ENCODE measurements at places on chromosomes 12 and 14. TPM values are rescaled to one million over a fixed set of nuclear protein-coding genes. Genes with fewer than 3 reads are reported as not detected.
A peak's percentile ranks its signal among the peaks of the same experiment; 100 is the strongest.

DNA sequence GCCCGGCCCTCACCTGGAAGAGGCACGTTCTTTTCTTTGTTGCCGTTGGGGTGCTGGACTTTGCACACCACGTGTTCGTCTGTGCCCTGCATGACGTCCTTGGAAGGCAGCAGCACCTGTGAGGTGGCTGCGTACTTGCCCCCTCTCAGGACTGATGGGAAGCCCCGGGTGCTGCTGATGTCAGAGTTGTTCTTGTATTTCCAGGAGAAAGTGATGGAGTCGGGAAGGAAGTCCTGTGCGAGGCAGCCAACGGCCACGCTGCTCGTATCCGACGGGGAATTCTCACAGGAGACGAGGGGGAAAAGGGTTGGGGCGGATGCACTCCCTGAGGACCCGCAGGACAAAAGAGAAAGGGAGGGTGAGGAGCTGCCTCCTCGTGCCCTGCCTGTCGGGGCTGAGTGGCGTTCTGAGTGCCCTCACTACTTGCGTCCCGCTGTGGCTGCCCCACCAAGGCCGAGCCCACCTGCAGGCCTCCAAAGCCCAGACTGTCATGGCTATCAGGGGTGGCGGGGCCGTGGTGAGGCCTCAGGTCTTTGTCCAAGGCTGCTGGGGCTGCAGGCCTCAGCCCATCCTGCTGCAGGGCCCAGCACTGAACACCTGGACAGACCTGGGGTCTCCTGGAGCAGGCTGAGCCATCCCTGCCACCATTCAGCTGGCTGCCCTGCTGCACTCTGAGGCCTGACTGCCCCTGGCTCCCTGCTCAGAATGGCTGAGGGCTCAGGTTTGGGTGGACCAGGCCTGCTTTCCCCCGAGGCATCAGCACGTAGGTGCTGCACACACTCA is 329.7 kb downstream of the TMEM121 start:
- no peak for DNase-seq

GRCh38 chr12:45658020-45658419 is 71.5 kb upstream of the ARID2 start:
- no peak for DNase-seq

Gene LTA4H
- 120 TPM for total RNA-seq

DNA sequence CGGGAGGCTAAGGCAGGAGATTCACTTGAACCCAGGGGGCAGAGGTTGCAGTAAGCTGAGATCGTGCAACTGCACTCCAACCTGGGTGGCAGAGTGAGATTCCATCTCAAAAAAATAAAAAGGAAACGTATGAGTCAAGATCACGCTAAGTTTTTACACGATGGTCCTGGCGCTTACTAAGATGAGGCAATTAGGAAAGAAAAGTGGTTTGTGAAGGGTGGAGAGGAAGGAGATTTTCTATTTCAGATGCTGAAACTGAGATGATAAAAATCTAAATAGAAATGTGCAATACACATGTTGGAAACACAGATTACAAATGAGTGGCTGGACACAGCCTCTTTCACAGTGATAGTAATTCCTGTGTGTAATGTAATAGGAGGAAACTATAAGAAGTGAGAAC is 63.2 kb downstream of the KDM5A start:
- peak; percentile 7 for DNase-seq

DNA sequence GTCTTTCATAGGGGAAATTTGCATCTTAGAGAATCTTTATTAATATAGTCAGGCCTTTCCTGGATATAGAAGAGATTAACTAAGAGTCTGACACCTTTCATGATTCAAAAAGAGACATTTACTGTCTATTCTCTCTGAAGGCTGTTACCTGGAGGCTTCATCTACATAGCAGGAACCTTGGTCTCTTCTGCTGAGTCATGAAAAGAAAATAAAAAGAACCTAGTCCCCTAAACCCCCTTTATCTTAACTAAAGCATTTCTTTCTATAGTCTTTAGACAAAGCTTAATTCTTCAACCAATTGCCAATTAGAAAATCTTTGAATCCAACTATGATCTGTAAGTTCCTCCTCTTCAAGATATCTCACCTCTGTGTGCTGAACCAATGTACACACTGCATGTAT is 33.1 kb downstream of the RPS29 start:
- DNase-seq: no peak

GRCh38 chr14:96051231-96051630 is 12.1 kb downstream of the C14orf132 start:
- DNase-seq: no peak

DNA sequence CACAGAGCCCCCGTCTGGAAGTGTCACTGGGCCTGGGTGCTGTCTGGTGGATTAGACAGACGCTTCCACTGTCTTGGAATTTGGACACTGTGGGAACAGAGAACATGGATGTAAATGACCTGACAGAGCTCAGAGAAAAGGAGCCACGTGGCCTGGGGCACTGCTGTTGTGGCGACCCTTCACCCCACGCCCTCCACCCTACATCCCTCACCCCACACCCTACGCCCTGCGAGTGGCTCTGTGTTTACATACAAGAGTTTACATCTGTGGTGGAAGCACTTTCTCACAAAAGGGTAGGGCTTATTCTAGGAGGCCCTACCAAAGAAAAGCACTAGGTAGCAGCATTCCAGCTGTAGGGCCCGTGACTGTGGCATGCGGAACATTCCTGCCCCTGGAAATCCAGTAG is 47.7 kb downstream of the B4GALNT3 start:
- DNase-seq: no peak

Gene KERA
- total RNA-seq: not detected

DNA sequence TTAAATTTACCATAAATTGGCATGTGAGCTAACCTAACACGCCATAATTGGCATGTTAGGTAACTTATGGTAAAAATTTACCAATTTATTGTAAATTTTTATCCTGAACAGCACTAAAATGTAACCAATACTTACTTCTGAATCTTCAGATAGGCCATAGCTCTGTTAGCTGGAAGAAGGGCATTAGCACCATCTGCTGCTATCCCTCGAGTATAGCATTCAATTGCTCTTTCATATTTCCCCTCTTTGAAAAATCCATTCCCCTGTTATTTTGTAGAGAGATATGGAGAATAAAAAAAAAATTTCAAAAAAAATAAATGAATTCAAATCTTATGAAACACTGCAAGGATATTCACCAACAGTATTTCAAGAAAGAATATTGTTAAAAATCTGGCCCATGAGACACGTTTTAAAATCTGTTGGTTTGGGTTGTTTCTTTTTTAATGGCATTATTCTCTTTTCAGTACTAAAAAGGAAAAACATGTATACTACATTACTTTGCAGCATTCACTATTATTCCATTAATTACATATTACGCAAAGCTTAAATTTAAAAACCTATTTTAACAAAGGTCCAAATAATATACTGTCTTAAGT is 19.1 kb downstream of the RPAP3 start:
- peak; percentile 75 for DNase-seq

- DNase-seq: no peak
These were observed 77.4 kb upstream of the GTF2A1 start for GRCh38 chr14:81298122-81298521.

GRCh38 chr12:131986910-131987309 is 37.2 kb downstream of the EP400 start:
- no peak for DNase-seq

DNA sequence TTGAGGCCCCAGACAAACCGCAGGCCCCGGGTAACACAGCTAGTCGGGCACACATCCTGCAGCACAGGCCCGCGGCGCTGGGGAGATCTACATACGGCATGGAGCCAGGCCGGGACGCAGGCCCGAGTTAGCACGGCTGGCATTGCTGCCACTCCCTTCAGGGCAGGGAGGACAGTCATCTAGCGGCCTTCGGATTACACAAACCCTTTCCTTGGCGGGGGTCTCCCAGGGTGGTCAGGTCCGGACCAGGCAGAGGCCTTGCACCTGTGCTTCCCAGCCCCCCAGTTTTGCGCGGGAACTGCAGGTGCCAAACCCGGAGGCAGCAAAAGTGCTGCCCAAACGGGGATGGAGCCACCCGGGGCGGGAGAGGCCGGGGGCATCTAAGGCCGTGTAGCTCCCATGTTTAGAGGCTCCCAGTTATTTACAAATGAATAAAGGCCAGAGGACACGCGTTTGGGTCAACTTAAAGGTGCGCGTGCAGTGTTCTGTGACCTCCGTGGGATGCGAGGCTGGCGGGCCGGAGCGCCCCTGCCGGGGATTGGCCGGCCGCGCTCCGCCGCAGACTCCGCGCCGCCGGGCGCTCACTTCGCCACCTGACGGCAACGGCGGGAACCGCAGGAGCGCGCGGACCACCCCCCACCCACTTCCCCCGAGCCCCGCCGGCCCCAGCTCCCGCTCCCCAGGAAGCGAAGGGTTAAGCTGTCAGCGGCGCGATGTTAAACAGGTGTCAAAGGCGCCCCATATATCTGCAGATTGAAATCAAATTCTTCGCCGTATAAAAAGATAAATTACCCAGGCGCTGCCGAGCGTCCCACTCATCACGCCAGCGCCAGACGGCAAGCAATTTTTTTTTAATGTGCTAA is 18.1 kb downstream of the VSX2 start:
- peak; percentile 88 for DNase-seq

GRCh38 chr14:53027562-53027961 is 76.7 kb upstream of the FERMT2 start:
- DNase-seq: no peak

DNA sequence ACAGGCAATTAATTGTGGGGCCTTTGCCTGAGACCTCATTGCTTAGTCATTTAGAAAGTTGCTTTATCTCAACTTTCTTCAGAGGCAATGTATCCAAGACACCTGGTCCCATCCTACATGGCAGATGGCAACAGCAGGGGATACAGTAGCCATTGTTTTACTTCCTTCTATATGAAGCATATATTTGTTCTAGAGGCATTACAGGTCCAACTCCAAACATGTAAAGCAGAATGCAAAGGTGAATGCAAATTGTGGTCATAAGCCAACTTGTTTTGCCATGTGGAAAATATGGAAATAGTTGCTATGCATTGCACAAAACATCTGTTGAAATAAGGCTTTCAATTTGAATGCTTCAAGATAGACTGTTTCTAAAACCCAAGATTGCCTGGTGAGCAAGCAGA is 109.8 kb upstream of the BCAT1 start:
- peak; percentile 83 for DNase-seq

- DNase-seq: no peak
These were observed 18.5 kb upstream of the FKBP4 start for GRCh38 chr12:2776129-2776806.

DNA sequence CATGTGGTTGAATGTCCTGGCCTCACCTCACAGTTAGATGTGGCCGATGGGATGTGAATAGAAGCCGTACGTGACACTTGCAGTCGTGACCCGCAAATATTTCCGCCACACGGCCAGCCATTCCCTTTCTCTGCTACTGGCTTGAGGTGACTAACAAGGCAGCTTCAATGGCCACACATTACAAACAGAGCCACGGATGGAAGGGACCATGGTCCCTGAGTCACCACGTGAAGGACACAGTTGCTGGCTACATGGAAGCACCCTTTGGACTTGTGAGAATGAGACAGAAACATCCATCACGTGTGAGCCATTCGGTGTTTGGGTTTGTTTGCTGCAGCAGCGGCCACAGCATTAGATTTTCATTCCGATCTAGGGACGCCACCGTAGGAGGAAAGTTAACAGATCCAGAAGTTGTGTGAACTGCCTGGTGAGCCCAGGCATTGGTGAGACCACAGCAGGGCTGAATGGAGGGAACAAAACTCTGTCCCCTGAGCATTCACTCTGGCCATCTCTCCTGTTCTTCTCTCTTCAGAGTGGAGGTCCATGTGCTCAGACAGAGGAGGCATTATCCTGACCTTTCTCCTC is 33.5 kb upstream of the ADGRD1 start:
- no peak for DNase-seq

GRCh38 chr12:102069707-102070106 is 7.9 kb upstream of the WASHC3 start:
- DNase-seq: no peak

Gene KIF21A
- 0.82 TPM for total RNA-seq

DNA sequence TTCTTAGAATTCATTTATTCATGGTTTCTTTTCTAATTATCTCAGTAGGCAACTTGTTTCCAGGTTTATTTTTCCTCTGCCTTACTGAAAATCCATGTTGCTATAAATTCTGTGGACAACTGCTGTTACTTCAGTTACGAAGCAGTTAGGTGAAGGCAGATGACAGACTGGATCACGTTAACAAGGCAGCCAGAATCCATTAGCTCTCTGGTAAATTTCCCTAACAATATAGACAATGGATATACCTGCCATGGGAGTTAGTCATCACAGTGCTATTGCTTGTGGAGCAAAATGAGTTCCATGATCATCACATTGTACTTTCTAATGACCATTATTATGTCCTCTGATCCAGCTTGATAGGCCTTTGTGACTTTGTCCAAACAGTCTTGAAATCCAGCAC is 291.5 kb downstream of the NELL2 start:
- DNase-seq: no peak

- no peak for DNase-seq
These were observed 228.9 kb upstream of the AMIGO2 start for GRCh38 chr12:47308672-47309071.

DNA sequence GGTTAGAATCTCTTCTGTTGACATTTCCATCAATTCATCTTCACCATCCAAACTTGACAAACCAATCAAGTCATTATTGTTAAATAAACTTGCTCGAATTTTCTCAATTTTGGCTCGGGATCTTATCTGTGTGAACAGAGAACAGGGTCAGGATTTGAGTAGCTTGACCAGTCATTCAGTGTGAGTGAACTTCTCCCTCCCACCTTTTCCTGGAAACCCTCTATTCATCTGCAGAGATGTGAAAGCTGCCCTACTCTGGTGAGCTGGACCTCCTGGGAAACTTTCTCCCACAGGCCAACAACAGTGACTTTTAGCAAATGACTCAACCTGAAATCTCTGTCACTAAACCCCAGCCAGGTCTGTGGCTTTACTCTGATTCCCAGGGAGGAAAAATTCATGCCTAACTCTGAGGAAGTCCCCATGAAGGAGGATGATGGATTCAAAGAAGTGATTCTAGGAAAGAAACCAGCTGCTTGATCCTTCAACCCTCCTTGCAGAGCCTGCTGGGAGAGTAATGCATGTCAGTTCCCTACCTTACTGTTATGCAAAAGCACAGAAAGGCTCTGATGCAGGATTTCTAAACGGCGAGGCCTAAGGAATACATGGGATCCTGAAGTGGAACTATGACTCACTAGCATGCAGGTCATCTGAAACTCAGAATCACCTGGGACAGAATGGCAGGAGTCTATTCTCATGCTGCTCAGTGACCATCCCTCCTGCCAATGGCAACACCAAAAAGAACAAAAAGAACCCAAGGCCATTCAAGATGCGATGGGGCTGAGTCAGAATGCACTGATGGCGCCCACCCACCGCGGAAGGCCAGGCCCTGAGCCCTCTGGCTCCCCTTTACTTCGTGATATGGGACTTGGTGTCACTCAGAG is 58.0 kb downstream of the TRAFD1 start:
- DNase-seq: no peak

DNA sequence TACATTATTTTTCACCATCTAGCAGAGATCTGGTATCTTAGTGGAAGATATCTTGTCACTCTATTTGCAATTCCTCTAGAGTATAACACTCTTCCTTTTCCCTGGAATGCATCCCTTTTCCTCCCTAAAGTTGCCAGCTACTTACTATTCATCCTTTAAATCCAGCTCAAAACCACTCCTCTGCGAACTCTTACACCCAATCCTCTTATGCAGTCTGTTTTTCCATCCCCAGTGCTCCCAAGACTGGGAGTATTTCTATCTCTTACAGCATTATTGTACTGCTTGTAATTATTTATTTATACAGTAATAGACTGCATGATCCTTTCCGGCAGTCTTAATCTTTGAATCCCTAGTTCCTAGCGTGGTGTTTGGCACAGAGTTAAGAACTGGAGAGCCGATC is 2.9 kb upstream of the SRGAP1 start:
- DNase-seq: no peak

- no peak for DNase-seq
These were observed 43.9 kb upstream of the CHPT1 start for GRCh38 chr12:101653503-101653902.
